Fibroblast of the aortic adventitia (primary cell): ENCODE measurements at places on chromosomes 5 and 9.

- no peak for DNase-seq
These were observed 129.9 kb downstream of the DMXL1 start for GRCh38 chr5:119200795-119201194.

- no peak for DNase-seq
These were observed 7.7 kb downstream of the ERMP1 start for GRCh38 chr9:5825223-5825622.

GRCh38 chr5:76074487-76075065, 8.6 kb upstream of the SV2C start:
- DNase-seq: no peak

DNA sequence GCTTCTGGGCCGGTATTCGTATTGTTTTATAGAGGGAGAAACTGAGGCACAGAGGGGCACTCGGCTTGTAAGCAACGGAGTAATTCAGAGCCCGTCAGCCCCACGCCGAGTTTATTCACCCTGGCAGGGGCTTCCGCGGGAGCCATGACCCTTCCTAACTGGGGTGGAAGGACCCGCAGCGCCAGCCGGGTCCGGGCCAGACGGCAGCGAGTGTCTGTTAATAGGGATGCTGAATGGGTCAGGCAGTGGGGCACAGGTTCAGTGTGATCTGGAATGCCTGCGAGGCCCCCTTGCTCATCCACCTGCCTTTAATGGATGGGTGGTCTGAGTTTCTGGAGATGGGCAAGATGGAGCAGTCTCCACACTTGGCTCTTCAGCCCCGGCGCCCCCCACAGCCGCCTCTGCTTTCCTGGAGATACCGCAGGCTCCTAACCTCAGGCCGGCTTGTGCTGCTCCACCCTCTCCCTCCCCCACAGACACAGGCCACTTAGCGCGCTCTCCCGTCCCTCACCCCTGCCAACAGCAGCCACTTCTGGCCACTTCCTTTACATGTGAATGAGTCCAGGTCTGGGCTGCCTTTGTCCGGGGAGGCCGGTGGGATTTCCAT, 147.1 kb downstream of the ERCC6L2 start:
- no peak for DNase-seq

- DNase-seq: peak; percentile 89
These were observed 96.2 kb downstream of the VCAN start for GRCh38 chr5:83567741-83568140.

GRCh38 chr5:35487233-35488025, 130.2 kb upstream of the SPEF2 start:
- DNase-seq: peak; percentile 46

GRCh38 chr5:157354800-157355199, 88.9 kb downstream of the CYFIP2 start:
- no peak for DNase-seq

DNA sequence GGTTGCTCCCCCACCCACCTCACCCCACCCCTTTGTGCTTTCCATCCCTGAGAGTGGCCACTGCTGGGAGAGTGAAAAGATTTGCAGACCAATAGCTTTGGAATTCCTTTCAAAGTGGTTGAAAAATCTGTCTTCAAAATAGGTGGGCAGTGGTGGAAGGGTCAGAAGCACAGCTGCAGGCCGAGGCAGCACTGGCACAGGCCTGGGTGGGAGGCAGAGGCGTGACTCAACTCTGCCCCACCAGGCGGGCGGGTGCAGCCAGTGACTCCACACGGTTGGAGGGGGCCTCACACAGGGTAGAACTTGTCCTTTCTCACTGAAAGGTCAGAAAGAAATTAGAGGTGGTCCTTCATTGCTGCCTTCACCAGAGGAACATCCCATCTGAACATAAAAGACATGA, 214.9 kb upstream of the TBCA start:
- DNase-seq: no peak

DNA sequence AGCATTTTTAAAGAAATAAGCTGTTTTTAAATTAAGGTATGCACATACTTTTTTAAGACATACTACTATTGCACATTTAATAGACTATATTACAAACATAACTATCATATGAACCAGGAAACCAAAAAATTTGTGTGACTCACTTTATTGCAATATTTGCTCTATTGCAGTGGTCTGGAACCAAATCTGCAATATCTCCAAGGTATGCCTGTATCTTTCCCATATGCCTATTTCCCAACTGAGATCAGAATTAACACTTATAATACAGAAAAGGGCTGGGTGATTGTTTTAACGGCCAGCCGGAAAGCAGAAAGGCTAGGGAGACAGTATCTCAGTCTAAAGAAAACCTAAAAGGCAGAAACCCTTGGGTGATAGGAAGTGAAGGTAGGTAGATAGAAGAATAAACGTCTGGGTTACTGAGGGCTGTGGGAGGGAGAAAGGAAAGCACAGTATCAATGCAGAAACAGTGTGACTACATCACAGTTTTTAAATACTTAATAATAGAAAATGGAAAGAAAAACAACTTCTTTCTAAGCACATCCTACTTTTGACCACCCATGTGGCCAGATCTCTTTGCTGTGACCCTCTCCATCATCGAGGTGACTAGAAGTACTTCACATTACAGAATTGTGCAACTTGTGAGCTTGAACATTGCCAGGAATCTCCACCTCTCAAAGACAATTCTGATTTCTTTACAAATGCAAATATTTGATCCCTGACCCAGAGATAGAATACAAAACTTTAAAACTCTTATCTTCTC, 126.4 kb downstream of the LPAR1 start:
- DNase-seq: peak; percentile 95

DNA sequence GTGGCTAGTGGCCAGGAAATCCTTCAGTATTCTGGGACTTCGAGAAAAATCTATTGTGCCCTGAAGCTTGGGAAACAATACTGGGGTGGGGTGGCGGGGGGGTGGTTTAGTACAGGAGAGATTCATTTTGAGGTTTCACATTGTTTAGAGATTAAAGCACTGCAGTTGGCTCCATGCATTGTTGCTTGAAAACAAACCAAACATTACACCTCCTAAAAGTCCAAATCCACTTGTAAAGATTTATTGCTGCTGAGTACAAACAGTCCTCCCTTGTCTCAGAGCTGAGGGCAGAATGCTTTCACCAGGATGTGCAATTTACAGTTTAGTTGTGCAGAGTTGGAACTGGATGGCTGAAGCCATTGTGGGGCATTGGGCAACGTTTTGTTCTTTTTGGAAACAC, 49.4 kb downstream of the GGTA1 start:
- DNase-seq: no peak

DNA sequence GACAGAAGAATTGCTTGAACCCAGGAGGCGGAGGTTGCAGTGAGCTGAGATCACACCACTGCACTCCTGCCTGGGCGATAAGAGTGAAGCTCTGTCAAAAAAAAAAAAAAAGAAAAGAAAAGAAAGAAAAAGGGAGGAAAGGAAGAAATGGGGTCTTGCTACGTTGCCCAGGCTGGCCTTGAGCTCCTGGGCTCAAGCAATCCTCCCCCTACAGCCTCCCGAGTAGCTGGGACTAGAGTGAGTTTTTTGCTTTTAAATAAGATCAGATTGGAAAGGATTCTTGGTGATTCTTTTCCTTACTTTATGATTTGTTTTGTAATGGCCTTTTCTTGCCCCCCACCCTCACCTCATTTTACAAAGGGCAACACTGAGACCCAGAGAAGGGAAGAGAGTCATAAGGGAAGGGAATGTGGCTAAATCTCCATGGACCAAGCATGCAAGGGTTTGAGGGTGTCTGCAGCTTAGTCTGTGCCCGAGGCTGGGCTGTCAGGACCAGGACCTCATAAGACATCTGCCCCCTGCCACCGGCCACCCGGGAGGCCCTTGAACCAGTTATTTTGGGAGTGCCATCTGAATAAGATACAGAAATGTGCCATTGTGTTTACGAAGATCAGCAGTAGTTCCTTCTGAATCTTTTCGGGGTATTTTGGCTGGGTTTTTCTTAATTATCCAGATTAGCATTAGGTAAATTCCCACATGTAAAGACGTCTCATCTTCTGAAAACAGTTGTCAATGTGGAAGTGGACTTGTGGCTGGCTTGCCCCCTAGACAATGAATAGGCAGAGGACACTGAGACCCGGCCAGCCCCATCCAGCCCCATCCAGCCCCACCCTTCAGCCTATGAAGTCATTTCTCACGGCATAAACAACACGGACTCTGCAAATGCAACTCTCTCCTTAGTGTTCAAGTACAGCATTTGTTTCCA, 44.5 kb upstream of the GRHPR start:
- DNase-seq: no peak

GRCh38 chr5:55162666-55163065, 2.7 kb downstream of the GPX8 start:
- no peak for DNase-seq

GRCh38 chr9:21683484-21684175, 118.8 kb upstream of the MTAP start:
- no peak for DNase-seq

DNA sequence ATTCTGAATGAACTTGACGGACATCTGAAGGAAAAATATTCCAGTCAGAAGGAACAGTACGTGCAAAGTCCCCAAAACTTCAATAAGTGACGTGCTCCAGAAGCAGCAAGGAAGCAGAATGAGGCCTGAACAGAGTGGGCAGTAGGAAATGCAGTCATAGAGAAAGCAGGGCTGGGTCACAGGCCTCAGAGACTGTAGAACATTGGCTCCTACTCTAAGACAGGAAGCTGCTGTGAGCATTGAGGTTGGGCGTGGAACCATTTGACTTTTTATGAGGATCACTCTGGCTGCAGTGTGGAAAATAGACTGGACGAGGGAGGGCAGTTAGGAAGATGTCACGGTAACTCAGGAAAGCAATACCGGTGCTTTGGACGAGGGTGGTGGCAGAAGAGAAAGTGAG, 64.0 kb downstream of the DOCK8 start:
- DNase-seq: no peak

GRCh38 chr5:146103594-146103993, 1.8 kb downstream of the PLAC8L1 start:
- DNase-seq: peak; percentile 38

- no peak for DNase-seq
These were observed 8.8 kb downstream of the FAM13B start for GRCh38 chr5:138024117-138024516.

- DNase-seq: no peak
These were observed 53.3 kb downstream of the NREP start for GRCh38 chr5:111703662-111704061.

DNA sequence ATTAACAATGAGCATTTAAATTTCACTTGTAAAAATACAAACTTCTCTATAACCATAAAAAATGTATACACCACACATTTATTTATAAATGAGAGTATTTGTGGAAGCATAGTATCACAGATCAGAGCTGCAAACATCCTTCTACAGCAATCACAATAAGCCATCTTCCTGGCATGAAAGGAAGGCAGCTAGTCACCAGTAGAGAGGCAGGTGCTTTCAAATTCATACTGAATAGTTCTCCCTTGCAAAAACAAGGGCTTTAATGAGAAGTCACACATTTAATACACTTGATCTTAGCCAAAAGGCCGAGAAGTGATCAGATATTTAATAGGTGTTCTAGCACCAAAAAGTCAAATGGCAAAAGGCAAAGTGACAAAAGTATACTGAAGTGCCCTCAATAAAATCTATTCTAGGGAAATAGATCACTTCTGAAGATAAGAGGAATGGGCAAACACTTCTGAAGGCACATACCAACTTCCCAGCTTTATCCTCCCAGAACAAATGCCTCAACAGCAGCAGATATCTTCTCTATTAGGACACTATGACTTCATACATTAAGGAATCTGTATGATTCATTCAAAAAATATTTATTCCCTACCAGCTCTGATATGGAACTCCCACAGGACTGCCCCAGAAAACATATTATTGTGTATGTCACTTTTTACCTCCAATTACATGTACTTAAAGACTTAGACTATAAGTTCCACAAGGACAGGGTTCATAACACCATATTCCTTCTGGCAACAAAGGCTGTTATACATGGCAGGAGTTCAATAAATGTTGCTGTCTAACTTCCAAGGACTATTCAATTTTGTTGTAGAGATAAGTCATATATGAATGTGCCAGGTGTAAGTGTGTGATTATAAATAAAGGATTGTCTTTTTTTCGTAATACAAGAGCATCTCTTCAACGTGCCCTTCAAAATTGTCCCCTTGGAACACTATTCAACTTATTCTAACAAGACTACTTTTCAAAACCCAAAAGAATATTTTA, 31.7 kb downstream of the MAPKAP1 start:
- DNase-seq: peak; percentile 86

GRCh38 chr9:84216151-84216550, 124.4 kb downstream of the SLC28A3 start:
- DNase-seq: no peak

GRCh38 chr5:82334856-82335255, 56.7 kb upstream of the RPS23 start:
- DNase-seq: peak; percentile 97

DNA sequence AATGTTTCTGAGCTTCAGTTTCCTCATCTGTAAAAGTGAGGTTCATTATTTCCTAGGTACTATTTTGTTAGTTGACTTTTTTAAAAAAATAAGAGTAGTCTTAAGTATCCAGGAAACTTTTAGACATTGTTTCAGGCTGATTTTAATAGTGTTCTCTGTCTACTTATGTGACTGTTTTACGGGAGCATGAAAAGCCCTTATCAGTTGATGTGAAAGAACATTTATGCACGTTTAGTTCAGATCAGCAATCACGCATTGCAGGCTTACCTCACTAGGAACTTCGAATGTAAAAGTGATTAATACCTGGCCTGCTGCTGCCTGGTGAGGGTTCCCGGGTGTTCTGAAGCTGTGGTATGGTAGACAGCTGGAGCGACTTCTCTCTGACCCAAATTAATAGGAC, 8.1 kb downstream of the SNX18 start:
- no peak for DNase-seq

GRCh38 chr9:133273098-133273497, 1.9 kb downstream of the ABO start:
- DNase-seq: no peak

DNA sequence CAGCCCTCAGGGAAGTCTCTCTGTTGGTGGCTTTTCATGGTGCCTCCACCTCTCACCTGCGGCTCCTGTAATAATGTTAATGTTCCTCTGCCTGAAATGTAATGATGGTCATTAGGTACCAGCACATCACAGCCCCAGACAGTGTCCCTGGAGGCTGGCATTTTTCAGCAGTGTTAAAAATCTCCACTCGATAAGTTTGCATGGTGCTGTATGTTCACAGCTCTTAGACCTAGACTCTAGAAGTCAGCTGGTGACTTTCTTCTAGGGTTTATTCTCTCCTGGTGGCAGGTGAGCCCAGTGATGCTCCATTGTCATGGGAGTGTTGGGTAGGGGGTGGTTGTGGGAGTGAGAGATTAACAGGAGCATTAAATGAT, 53.1 kb downstream of the GPR107 start:
- no peak for DNase-seq

GRCh38 chr9:92663951-92664350, 6.0 kb downstream of the IPPK start:
- no peak for DNase-seq

GRCh38 chr5:168801567-168801966, 222.4 kb upstream of the PANK3 start:
- no peak for DNase-seq
